Mesenchymal stem cell (in vitro differentiated cells and primary cell): ENCODE measurements at places on chromosomes 3 and 15.
A peak's percentile ranks its signal among the peaks of the same experiment; 100 is the strongest.

DNA sequence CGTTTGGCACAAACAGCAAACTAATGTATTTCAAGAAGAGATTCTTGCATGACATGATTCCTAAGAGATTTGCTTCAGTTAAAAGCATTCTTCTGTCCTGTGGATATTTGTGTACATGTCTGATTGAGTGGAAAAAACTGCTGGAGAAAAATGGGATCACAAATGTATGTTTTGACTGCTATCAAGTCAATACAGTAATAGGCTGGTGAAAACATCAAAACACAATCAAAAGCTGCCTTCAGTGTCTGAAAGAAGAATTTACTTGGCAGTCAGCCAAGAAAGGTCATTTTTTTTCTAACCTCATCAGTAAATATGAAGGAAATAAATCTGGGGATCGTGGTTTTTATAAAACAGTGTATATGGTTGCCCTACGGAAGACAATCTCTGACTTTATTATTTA, 1214.8 kb downstream of the NSUN3 start:
- no peak overlapping the region for H3K4me3 ChIP-seq
- H3K4me1 ChIP-seq = no peaks in the 10 kb centered on the region
- no peaks in the 10 kb centered on the region for H3K36me3 ChIP-seq

DNA sequence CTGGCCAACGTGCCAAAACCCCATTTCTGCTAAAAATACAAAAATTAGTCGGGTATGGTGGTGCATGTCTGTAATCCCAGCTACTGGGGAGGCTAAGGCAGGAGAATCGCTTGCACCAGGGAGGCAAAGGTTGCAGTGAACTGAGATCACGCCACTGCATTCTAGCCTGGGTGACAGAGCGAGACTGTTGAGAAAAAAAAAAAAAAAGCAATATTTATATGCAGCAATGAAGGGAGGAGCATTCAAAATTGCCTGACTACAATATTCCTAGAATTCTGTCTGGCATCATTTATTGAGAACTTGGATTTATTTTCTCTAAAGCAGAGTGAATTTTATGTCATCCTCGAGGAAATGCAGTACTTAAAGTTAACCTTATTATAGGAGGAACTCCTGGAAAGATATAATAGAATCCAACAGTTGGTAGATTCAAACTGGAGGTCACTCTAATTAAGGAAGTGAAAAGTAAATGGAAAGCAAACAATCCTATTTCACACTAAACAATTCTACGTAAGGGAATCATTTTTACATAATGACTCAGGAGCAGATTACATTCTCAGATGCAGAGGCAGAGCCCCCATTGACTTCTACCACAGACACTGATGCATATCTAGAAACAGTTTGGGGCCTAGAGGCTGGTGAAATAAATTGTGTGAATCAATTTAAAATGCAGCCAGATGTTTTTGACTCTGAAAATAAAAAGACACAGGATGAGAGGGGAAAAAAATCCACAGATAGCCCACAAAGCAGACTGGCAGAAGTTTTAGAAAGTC, 82.1 kb upstream of the FHIT start:
- no peaks in the 10 kb centered on the region for H3K36me3 ChIP-seq
- H3K4me3 ChIP-seq = no peak overlapping the region
- no peaks in the 10 kb centered on the region for H3K27me3 ChIP-seq
- no peak overlapping the region for H3K27ac ChIP-seq

DNA sequence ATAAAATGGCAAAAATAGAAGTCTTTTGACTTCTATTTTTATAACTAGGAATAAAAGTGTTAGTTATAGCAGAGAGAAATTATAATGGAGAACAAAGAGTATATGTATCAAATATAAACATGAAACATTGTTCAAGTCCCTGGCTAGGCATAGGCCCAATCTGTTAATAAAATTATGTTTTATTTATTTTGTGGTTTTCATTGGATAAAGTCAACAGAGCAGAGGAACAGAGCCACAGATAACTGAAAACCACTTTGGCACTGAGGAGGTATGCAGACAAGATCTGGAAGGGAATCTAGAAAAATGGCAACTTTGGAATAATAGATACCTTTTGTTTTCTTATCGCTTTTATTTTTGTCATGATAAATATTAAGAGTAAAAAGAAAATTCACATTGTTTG, 50.4 kb upstream of the ICE2 start:
- no peaks in the 10 kb centered on the region for H3K36me3 ChIP-seq
- no peak overlapping the region for H3K4me3 ChIP-seq
- no peaks in the 10 kb centered on the region for H3K4me1 ChIP-seq
- H3K27ac ChIP-seq = no peak overlapping the region
- no peak for DNase-seq
- H3K27me3 ChIP-seq = no peaks in the 10 kb centered on the region

DNA sequence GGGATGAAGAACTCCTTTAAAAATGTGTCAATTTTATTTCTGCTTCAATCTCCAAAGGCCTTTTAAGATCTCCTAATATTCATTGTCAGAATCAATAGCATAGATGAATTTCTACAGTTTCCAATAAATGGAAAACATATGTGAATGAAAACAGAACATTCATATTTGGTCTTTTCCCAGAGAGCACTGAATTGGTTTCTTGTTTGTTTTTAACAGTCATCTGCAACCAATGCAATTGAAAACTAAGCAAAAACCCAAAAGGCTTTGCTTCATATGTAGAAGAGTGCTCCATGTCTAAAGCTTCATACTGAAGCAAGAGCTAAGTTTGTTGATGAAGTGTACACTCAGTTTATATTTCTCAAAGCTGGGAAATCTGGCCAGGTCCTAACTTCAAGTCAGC, 426.5 kb upstream of the CDIN1 start:
- no peak for DNase-seq
- H3K4me3 ChIP-seq = no peak overlapping the region
- H3K4me1 ChIP-seq = no peaks in the 10 kb centered on the region
- H3K36me3 ChIP-seq = no peaks in the 10 kb centered on the region
- H3K27me3 ChIP-seq = no peaks in the 10 kb centered on the region

- H3K4me1 ChIP-seq = peaks cover 4% of the 10 kb centered on the region
- no peaks in the 10 kb centered on the region for H3K36me3 ChIP-seq
- no peaks in the 10 kb centered on the region for H3K27me3 ChIP-seq
- H3K27ac ChIP-seq = peak overlapping the region; percentile 80
- DNase-seq = peak; percentile 99
These were observed 353.3 kb downstream of the LPP start for GRCh38 chr3:188507244-188507720.

DNA sequence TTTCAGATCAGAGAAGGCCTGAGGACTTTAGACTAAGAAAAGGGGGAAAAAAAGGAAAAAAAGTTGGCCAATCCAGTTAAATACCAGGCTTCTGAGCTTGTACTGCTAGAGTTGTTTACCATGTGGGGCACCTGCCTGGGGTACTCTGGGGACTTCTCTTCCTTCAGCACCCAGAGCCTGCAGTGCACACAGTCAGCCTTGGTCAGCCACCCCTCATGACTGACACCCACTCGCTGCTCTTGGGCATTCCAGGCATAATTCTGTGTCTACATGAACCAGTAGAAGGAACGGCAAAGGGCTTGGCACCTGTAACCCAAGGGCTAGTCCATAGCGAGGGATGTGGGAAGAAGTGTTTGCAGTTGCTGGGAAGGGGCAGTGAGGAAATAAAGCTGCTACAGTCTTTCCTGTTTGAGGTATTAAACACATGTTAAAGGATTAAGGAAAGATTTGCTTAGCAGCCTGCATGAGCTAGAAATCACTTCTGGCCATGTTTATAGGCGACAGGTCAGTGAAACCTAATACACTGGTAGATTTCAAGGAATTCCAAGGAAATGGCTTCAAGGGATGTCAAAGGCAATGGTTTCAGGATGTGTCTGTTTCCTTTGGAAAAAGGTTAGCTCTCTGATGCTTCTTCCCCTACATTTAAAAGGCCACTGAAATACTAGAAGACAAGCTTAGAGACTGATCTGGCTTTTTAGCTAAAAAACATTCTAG, 232.5 kb downstream of the CHST2 start:
- no peaks in the 10 kb centered on the region for H3K36me3 ChIP-seq
- H3K27me3 ChIP-seq = no peaks in the 10 kb centered on the region
- H3K4me3 ChIP-seq = no peak overlapping the region
- DNase-seq = no peak

- H3K27ac ChIP-seq = peak overlapping the region; percentile 30
- H3K27me3 ChIP-seq = no peaks in the 10 kb centered on the region
- peak overlapping the region; percentile 90 for H3K4me3 ChIP-seq
- H3K36me3 ChIP-seq = no peaks in the 10 kb centered on the region
These were observed 1.1 kb downstream of the CMTM7 start for GRCh38 chr3:32392536-32393302.

- H3K27ac ChIP-seq = no peak overlapping the region
- no peak for DNase-seq
- no peak overlapping the region for H3K4me3 ChIP-seq
- H3K27me3 ChIP-seq = no peaks in the 10 kb centered on the region
- H3K4me1 ChIP-seq = no peaks in the 10 kb centered on the region
These were observed 51.2 kb downstream of the RAF1 start for GRCh38 chr3:12612514-12613226.

- DNase-seq = no peak
- no peak overlapping the region for H3K4me3 ChIP-seq
- no peaks in the 10 kb centered on the region for H3K4me1 ChIP-seq
- no peaks in the 10 kb centered on the region for H3K36me3 ChIP-seq
These were observed 280.4 kb downstream of the SLC9A9 start for GRCh38 chr3:143567823-143568222.

GRCh38 chr3:31522152-31522551, 10.6 kb upstream of the STT3B start:
- no peaks in the 10 kb centered on the region for H3K36me3 ChIP-seq
- H3K4me3 ChIP-seq = no peak overlapping the region
- no peaks in the 10 kb centered on the region for H3K4me1 ChIP-seq
- no peaks in the 10 kb centered on the region for H3K27me3 ChIP-seq

DNA sequence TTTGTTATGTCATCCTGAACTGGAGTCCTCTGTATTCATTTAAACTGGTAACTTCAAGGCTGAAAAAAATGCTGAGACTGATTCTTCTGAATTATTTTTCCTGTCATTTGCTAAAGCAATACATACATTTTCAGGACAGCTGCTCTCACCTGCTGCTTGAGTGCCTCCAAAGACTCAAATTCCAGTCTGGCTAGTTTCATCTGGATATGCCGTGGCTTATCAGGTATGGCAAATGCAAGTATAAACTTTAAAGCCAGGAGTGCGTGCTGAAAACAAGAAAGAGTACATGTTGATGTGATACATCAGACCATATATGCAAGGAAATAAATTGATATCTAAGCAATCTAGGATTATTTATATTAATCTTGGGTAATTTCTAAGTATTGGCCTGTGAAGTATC, 146.1 kb downstream of the SNRK start:
- DNase-seq = no peak
- H3K27ac ChIP-seq = no peak overlapping the region
- H3K4me1 ChIP-seq = no peaks in the 10 kb centered on the region

DNA sequence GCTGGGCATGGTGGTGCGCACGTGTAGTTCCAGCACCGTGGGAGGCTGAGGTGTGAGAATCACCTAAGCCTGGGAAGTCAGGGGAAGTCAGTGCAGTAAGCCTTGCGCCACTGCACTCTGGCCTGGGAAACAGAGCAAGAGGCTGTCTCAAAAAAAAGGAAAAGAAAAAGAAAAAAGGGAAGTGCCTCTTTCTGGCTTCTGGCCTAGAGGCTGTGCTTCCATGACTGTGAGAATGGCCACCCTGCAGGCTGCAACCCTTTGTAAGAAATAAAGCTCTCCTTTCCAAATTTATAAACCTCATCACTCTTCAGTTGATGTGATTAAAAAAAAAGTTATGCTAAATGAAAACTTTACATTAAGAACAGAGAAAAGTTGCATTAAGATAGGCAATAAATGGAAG, 774.3 kb downstream of the TUSC7 start:
- no peaks in the 10 kb centered on the region for H3K27me3 ChIP-seq
- H3K27ac ChIP-seq = no peak overlapping the region
- no peak overlapping the region for H3K4me3 ChIP-seq
- H3K36me3 ChIP-seq = no peaks in the 10 kb centered on the region

GRCh38 chr3:128348805-128349531, 117.7 kb downstream of the DNAJB8 start:
- H3K4me1 ChIP-seq = peaks cover 13% of the 10 kb centered on the region
- no peak overlapping the region for H3K4me3 ChIP-seq
- no peak overlapping the region for H3K27ac ChIP-seq
- no peaks in the 10 kb centered on the region for H3K27me3 ChIP-seq
- peaks cover 4% of the 10 kb centered on the region for H3K36me3 ChIP-seq

GRCh38 chr3:114608293-114608692, 314.5 kb downstream of the TIGIT start:
- H3K36me3 ChIP-seq = no peaks in the 10 kb centered on the region
- no peaks in the 10 kb centered on the region for H3K27me3 ChIP-seq
- H3K27ac ChIP-seq = peak overlapping the region; percentile 73
- H3K4me3 ChIP-seq = no peak overlapping the region
- H3K4me1 ChIP-seq = peaks cover 5% of the 10 kb centered on the region

- peak; percentile 54 for DNase-seq
- peaks cover 30% of the 10 kb centered on the region for H3K36me3 ChIP-seq
- H3K4me3 ChIP-seq = no peak overlapping the region
These were observed 5.7 kb downstream of the MORF4L1 start for GRCh38 chr15:78878356-78878755.

DNA sequence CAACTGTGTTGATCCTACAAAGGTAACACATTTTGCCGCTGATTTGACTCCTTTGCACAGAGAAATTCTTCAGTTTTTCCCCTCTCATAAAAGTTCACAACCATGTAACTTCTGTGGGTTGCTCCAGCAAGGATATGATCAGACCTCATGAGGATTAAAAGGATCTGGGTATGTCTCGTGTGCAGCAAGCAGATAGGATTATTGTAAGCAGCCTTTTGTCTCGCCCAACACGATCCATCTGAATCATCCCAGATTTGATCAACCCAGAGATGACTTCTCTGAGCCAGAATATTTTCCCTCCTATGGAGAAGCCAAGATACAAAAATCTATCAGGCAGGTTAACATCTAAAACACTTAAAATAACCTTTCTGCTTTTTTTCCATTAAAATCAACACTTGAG, 12.8 kb upstream of the BNIP2 start:
- H3K4me3 ChIP-seq = no peak overlapping the region
- H3K4me1 ChIP-seq = no peaks in the 10 kb centered on the region
- H3K27ac ChIP-seq = no peak overlapping the region
- no peaks in the 10 kb centered on the region for H3K36me3 ChIP-seq

DNA sequence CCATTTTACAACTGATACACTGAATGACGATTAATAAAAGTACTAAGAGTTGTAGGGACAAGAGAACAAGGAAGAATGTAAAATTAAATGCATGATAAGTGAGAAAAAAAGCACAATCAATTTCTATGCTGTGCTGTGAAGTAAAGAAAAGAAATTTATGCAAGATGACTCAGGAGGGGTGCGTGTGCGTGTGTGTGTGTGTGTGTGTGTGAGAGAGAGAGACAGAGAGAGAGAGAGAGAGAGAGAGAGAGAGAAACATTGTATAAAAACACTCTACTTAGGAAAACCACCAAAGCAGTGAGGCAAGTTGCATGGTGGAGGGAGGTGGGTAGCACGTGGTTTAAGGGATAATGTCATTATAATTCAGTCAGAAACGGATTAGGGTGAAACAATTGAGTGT, 580.8 kb upstream of the ALCAM start:
- H3K4me1 ChIP-seq = no peaks in the 10 kb centered on the region
- no peaks in the 10 kb centered on the region for H3K27me3 ChIP-seq
- no peak overlapping the region for H3K27ac ChIP-seq
- H3K4me3 ChIP-seq = no peak overlapping the region
- DNase-seq = peak; percentile 43

GRCh38 chr3:169199283-169199682, 464.2 kb downstream of the MECOM start:
- DNase-seq = no peak
- no peaks in the 10 kb centered on the region for H3K27me3 ChIP-seq
- no peak overlapping the region for H3K4me3 ChIP-seq
- no peaks in the 10 kb centered on the region for H3K4me1 ChIP-seq
- no peak overlapping the region for H3K27ac ChIP-seq

GRCh38 chr15:68818066-68818768, 2.5 kb downstream of the ANP32A start:
- no peaks in the 10 kb centered on the region for H3K36me3 ChIP-seq
- no peaks in the 10 kb centered on the region for H3K27me3 ChIP-seq
- peaks cover 2% of the 10 kb centered on the region for H3K4me1 ChIP-seq
- H3K4me3 ChIP-seq = peak overlapping the region; percentile 81
- peak overlapping the region; percentile 59 for H3K27ac ChIP-seq
